ENCODE measurements at places on chromosomes 3 and 15. TPM values are rescaled to one million over a fixed set of nuclear protein-coding genes. Genes with fewer than 3 reads are reported as not detected.

The CNTN6 gene
- 1.9 TPM for total RNA-seq

The FAM43A gene
- total RNA-seq = 10.7 TPM

The SLC22A13 gene
- total RNA-seq = 0.30 TPM

The TASOR gene
- 89.3 TPM for total RNA-seq

- no peak for DNase-seq
Measured at GRCh38 chr15:95624616-95625361, 705.7 kb upstream of the NR2F2 start.

DNA sequence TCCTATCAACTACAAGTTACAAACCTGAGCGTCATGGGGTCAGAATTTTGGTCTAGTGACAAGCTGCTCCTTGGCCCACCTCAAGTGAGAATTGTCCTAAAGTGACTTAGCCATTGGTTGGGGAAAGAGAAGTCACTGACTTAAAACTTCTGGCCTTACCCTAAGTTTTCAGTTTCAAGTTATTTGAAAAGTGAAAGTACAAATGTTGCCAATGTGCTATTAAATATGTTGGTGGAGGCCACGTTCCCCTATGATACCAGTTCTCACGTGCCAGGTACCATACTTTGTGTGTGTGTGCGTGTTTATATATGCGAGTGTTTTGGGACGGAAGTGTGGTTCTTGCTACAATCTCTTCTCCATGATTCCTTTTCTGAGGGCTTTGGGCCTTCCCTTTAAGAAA is 22.6 kb upstream of the RASGRP1 start:
- no peak for DNase-seq

Data from skin of body (tissue), 3 donors.